ENCODE measurements at places on chromosomes 5 and 9.
A peak's percentile ranks its signal among the peaks of the same experiment; 100 is the strongest.

DNA sequence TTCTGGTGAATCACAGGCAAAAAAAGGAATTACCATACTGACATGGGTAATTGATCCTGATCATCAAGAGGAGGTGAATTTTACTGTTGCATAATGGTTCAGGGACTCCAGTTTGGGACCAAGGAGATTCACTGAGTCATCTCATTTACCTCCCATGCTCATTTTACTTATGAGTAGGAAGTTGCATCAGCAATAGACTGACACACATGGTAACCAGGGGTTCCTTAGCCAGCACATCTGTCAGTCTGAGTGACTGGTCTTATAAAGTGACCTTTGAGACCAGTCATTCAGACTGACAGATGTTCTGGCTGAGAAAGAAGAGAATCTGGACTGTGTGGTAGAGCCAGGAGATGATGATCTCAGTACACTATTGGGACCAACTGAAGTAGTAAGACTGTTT is 384.6 kb upstream of the CD180 start:
- DNase-seq: no peak

- no peak for DNase-seq
These were observed 50.9 kb downstream of the SVEP1 start for GRCh38 chr9:110528645-110529044.

- DNase-seq: no peak
These were observed 4.1 kb upstream of the SARDH start for GRCh38 chr9:133742251-133742650.

DNA sequence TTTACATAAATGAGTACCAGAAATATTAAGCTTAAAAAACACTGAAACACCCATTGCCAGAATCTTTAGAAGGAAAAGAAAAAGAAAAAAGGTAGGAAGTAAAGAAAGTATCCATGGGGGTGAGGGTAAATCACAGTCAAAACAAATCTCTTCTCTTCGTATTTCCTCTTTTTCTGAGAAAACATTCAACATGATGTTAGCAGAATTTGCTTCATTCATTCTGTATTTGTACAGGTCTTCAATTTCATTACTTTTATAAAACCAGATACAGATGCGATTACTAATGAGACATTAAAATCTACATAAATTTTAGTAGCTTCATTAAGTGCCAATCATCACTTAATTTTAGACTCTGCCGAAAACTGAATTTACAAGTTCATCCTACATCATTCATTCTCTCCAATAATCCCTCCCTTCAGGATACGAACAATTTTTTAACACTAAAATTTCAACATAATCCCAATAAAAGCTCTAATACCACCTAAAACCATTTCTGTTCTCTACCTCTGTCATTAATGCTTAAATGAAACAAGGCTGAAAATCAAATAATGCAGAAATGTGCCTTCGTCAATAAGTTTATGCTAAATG is 7.0 kb downstream of the NR3C1 start:
- no peak for DNase-seq

- DNase-seq: no peak
These were observed 153.8 kb downstream of the COL23A1 start for GRCh38 chr5:178436326-178436940.

- no peak for DNase-seq
These were observed 41.2 kb downstream of the FYB1 start for GRCh38 chr5:39178171-39178570.

DNA sequence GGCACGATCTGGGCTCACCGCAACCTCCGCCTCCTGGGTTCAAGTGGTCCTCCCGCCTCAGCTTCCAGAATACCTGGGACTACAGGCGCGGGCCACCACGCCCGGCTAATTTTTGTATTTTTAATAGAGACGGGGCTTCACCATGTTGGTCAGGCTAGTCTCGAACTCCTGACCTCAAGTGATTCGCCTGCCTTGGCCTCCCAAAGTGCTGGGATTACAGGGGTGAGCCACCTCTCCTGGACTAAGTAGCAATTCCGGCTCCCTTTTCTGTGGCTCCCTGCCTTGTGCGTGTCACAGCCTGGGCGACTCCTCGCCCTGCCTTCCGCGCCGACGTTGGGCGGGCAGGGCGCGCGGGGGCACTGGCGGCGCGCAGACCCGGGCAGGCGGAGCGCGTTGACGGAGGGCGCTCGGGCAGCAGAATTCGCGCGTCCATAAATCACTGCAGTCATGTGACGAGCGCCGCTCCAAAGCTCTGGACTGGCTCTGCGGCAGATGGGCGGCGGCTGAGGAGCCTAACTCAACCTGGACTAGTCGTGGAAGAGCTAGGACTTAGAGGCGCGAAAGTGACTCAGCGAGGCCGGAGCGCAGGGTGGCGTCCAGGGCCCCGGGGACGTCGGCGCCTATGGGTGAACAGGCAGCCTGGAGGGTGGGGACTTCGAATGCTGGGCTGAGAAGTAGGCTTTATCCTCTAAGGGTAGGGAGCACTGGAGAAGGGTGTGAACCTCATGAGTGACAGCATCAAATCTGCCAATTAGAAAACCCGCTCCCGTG is 1.4 kb upstream of the CIZ1 start:
- DNase-seq: peak; percentile 86

DNA sequence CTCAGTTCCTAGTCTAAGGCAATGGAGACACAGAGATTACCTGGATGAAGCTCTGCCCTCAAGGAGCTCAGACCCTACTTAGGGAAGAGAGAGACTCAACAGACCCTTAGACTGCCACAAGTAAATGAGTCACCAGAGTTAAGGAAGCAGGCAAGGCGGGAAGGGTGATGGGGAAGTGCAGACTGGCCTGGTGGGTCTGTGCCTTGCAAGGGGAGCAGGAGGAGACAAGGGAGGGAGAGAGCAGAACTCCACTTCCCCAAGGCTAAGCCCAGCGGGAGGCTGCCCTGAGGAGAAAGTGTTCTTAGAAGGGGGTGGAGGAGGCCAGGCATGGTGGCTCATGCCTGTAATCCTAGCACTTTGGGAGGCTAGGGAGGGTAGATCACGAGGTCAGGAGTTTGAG is 83.7 kb downstream of the HRH2 start:
- DNase-seq: no peak

Data from NCI-H1092 (cell line).